NCI-H146 (cell line): ENCODE measurements at places on chromosomes 16 and 17.

DNA sequence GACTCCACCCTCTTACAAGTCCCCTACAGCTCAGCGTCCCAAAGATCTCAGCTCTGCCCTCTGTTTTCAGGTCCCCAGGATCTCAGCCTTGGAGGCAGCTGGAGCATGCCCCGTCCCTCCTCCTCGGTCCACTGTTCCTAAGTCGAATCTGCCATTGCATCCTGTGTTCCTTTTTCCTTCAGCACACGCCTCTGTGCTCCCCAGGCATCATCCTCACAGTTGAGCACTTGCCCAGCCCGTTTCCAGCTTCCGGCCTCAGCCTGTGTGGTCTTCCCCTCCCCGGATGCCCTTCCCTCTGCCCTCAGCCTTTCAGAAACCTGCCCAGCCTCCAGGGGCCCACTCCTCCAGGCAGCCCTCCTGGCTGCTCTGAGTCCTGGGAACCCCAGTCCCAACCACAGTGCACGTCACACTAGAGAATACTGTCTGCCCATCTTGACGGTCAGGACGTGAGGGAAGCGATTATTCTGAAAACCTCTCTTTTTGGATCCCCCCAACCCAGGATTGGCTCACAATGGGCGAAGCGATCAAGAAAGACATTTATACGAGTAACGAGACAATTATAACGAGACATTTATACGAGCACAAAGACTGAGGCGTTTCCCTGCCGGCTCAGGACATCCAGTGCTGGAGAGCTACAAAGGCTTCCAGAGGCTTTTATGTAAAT lies 41.4 kb downstream of the RPH3AL start:
- no peak for DNase-seq

DNA sequence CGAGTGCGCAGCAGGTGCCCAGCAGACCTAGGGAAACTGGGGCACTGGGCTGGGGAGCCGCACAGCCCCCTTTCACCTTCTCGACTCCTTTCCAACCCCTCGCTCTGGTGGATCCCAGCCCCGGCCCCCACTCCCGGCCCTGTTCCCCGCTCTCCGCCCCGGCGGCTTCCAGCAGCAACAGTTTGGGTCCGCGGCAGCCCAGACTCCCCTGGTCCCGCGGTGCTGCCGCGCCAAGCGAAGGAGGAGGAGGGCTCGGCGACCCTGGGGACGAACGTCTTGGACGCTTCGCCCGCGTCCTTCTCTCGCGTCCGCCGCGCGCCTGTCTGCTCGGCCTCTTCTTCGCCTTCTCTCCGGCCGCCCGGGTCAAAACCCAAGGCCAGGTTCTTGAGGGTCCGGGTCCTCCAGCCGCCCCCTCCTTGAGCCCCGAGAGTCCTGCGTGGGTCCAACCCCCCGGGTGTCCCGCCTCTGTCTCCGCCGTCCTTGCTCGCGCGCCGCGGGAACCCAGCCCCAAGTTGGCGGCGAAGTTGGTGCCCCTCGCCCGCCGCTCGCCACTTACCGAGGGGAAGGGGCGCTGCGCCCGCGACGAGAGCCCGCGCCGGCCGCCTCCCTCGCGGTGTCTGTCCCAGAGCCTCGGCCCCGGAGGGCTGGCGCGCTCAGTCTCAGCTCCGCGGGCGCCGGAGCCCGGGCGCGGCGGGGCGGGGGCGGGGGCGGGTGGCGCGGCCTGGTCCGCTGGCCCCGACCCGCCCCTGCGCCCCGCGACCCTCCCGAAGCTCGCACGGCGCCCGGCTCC lies 1.4 kb upstream of the GRIN2C start:
- no peak for DNase-seq

DNA sequence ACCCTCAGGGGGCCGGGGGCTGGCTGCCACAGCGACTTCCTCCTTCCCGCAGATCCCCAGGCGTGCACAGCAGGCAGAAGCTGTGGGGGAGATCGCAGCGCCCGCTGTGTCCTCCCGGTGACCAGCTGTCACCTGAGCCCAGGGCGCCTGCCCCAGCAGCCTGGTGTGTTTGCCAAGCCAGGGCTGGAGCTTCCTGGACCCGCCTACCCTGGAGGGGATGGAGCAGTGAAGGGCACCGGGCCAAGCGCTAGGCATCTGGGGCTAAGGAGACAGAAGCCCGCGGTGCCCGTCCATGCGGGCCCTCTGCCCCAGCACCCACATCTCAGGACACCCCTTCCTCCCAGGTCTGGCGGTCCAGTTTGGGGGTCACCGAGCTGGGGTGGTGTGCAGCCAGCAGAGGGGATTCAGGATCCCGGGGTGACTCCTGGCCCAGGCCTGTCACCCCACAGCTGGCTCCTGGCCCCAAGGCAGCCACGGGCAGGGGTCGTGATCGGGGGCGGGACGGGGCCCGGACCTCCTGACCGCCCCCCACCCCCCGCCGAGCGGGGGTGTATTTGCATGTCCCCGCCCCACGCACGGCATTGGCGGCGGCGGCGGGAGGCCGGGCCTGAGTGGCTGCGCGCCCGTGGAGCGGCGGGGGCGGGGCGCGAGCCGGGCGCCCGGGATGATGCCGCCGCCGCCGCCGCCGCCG lies at the start of gene RAB26:
RAB26 (plus strand) TSS at position 645 of the 691 bp plus-strand sequence. CDS start 159 bp downstream, outside the sequence.
- DNase-seq = peak; percentile 99

- no peak for DNase-seq
These were observed 150.7 kb upstream of the CACNG5 start for GRCh38 chr17:66684261-66684660.

DNA sequence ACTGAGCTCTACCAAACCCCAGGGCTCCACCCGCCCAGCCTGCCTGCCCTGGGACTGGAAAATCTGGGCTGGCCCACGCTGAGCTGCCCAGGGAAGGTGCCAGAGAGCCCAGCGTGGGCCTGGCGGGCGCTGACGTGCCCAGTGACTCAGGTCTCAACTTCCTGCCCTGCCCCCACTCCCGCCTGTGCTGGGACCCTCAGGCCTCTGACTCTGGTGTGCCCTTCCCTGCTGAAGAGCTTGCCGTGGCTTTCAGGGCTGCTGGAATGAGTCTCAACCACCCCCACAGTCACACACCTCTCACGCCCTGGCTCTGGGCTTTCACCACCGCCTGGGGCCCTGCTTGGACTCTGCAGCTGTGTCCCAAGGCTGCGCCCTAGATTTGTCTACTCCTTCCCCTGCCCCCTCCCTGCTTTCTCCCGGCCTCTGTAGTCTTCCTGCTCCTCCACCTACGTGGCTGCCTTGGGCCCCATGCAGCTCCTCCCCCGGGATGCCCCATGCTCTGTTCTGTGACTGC lies 10.4 kb downstream of the LLGL1 start:
- no peak for DNase-seq

DNA sequence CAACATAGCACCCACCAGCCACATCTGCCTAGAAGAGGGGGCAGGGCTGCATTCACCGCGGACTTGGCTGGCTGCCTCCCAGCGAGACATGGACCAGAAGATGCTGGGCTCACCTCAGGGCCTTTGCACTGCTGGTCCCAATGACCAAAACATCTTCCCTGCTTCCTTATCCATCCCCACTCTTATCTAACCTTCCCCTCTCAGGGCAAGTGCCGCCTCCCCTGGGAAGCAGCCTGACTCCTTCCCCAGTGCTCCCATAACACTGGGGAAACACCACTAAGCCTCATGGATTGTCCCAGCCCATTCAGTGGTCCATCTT lies 5.7 kb downstream of the TMC6 start:
- no peak for DNase-seq

DNA sequence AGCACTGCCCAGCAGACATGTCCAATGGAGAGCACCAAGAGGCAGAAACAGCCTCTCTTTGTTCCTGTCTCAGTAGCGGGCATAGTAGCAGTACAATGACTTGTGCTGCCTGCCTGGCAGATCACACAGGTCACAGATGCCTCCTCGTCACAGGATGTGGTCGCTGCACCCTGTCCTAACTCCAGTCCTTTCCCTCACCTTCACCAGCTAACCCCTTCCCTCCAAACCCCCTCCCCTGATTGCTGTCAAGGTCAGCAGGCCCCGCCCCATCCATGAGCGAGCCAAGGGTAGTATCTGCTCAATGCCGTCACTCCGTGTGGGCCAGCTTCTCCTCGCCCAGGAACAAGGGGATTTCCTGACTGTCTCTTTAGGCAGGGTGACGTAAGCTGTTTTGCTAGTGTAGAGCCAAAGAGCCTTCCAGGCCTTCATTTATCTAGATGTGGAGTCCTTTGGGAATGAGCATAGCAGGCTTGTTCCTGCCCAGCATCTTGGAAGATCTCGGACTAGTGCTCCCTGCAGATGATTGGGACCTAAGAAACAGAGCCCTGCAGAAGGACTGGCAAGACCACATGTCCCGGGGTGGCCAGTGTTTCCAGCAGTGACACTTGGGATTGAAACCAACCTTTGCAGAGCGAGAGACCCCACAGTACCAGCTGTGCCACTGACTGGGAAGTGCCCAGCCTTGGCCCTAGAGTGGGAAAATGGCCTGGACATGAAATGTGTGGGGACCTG lies 75.9 kb upstream of the TNRC6C start:
- no peak for DNase-seq

GRCh38 chr16:86118467-86119307 lies 219.7 kb downstream of the IRF8 start:
- DNase-seq = no peak

DNA sequence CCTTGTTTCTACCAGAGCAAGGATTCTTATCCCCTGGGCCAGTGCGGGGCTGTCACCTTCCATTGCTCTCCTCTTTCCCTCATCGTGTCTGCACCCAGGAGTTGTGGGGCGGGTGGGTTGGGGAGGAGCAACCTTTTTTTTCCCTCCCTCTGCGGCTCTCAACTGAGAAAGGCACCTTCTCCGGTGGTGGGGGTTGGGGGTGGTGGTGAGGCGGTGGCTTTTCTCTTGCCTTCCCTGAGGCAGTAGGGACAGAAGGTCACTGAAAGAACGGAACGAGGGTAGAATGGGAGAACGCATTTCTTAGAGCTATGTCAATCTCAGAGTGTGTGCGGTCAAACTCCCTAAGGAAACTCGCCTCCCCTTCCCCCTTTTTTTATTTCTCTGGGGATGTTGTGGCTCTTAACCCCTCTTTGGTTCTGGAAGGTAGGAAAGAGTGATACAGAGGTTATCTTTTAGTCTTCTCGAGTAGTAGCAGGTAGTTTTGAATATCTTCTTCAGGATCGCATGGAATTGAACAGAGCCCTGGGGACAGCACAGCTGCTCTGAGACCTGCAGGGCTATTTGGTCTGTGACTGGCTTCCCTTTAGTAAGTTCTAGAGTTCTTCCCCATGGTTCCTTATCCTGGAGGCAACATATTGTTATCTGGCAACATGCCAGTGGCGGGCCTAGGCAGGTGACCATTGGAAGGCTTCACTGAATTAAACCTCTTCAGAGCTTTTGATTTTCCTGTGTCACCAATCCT lies 994 bp downstream of the CLTC start:
- peak; percentile 60 for DNase-seq

- no peak for DNase-seq
These were observed 9.8 kb upstream of the TMEM92 start for GRCh38 chr17:50264263-50265113.

GRCh38 chr17:78952706-78953105 lies 27.0 kb downstream of the LGALS3BP start:
- DNase-seq = no peak

DNA sequence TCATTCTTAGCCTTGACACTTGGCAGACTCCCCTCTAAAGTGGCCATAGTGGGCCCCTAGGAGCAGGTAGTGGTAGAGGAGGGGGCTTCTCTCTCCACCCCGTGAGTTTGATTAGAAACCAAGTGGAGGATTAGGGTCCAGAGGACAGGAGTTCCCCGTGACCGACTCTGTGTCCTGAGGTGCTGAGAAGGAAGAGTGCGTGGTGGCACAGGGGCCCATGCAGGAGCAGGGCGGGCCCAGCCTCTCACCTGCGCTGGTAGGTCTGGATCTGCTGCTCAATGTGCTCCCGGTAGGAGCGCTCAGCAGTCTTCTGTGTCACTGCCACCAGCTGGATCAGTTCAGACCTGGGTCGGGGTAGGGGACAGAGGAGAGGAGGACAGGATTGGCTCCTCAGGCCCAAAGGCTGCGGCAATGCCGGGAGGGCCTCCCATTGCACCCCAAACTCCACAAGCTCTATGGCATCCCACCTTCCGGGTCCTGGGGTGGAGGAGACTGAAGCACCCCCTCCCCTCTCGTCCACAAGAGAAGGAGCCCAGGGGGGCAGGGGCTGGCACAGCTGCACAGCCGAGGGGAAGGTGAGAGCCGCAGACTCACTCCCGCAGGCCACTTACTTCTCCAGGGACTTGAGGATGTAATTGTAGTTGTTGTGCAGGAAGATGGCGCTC lies 6.2 kb downstream of the ZACN start:
- DNase-seq = no peak

DNA sequence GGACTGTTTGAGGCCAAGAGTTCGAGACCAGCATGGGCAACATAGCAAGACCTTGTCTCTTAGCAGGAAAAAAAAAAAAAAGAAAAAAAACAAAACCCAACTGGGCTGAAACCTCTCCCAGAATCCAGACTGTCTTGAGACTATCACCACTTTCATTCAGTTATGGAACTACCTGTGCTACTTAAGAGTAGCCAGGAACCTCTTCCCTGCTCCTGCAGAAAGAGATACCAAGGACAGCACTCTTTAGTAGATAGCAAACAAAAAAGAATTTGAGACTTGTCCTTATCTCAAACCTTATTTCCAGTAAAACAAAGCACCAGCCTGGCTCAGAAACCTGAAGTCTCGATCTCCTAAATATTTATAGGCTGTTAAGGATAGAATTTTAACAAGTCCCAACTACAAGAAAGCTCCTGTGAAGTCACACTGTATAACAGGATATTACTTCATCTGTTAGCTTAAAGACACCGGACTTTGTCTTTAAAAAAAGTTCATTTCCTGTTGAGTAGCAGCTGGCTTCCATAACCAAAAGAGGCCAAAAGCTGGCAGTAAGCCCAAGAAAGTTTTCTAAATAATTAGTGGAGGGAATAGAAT lies 5.1 kb downstream of the CDR2 start:
- peak; percentile 10 for DNase-seq

GRCh38 chr17:17741349-17742023 lies 60.2 kb downstream of the RAI1 start:
- no peak for DNase-seq

- DNase-seq = peak; percentile 67
These were observed 30.3 kb downstream of the HMOX2 start for GRCh38 chr16:4506450-4506849.

- no peak for DNase-seq
These were observed 19.2 kb upstream of the SMIM5 start for GRCh38 chr17:75614006-75614405.

DNA sequence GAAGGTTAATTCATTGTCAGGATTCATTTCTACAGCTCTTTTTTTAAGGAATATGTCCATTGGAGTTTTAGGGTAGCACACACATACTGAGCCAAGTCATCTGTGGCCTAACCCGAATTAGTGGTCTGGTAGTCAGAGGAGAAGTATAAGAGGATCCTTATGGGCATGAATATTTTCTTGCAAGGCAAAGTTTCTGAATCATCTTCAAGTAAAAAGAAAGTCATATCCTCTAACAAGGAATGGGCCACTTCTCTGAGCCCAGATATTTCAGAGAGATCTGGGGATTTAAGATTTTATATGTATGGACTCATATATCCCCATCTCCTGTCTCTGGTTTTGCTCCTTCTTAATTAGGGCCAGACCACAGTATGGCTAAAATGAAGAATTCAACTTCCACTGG lies 99.2 kb upstream of the CDH8 start:
- no peak for DNase-seq

- no peak for DNase-seq
These were observed 170.9 kb downstream of the RAB11FIP4 start for GRCh38 chr17:31562376-31562840.
